ENCODE measurements at places on chromosomes 3 and 15.

GRCh38 chr3:174419216-174419615 lies 439.9 kb upstream of the NAALADL2 start:
- no peak for DNase-seq

- peak; percentile 55 for DNase-seq
Observed at GRCh38 chr15:95864467-95864886, 466.0 kb upstream of the NR2F2 start.

GRCh38 chr3:13827256-13827655 lies 52.6 kb downstream of the WNT7A start:
- DNase-seq: no peak

GRCh38 chr3:136952292-136952691 lies 5.5 kb upstream of the IL20RB start:
- DNase-seq: no peak

DNA sequence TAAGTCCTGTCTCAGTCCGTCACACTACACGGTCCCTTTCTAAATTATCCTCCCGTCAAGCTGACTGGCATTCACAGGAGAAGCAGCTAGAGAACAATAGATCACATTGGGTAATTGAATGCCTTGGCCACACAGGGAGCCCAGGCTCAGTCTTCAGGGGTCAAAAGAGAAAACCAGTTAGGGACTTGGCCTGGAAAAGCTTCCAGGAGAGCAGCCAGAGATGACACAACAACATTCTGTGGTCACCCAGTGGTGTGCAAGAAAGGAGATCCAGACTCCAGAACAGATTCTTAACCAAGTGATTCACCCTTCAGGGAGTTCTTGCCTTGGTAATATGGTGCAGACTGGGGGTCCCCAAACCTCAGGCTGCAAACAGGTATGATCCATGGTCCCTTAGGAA lies 15.9 kb downstream of the ARHGAP31 start:
- DNase-seq: no peak

DNA sequence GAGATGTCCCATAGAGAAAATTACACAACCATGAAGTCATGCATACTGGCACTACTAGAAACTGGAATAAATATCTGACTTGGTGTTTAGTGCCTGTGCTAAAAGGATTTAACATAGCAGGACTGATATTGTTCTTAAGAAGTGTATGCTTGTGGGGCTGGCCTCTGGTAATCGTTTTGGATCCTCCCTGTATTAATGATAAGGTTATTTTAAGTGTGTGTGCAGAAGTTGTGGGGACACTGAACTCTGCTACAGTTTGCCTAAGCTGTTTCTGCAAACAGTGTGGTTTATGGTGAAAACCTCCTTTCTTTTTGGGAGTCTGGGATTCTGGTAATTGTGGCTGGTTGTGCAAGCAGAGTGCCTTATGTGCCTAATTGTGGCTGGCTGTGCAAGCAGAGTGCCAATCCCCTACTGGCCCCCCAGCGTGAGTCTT lies 120.8 kb downstream of the CLASP2 start:
- DNase-seq: no peak

GRCh38 chr15:97168704-97169475 lies 791.6 kb upstream of the ARRDC4 start:
- DNase-seq: no peak

DNA sequence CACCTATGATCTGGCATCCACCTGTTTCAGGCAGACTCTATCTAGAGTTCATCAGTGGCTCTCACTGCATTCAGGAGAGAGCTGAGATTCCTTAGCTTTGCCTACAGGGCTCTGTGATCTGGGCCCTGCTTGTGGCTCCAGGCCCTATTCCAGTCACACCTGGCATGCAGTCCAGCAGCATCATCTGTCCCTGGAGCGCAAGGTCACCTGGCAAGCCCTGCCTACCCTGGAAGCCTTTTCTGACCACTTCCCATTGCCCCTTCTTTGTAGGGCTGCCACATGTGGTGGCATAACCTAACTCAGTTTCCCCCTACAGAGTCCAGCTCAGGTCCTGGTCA lies 115.1 kb upstream of the PLXNA1 start:
- DNase-seq: no peak

DNA sequence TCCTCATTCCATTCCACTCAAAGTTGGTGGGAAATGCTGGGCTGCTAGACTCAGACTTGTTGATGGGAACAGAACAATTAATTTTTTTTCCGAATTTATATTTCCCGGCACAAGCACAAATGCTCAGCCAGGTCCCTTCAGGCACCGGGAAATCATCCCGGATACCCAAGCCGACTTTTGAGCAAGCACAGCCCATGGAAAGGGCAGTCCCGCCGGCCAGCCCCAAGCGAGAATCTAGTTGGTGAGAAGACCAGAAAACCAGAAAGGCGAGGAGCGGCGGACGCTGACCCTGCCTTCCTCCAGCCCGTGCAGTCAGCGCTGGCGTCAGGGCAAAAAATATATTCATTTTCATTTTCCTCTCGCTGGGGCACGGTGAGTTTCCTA lies 763 bp upstream of the ZIC4 start:
- no peak for DNase-seq

DNA sequence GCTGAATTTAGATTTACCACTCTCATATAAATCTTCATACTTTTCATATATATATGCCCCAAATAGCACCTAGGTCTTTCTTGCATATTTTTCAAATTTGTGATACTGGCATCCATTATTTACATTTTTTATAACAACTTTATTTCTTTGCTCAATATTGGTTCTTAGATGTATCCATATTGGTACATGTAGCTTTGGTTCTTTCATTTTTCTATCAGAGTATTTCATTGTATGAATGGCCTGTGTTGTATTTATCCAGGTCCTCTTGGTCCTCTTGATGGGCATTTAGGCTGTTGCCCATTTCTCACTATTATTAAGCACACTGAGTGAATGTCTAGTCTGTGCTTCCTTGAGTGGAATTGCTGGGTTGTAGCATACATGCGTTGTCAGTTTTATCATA lies 8.4 kb downstream of the SLC6A11 start:
- no peak for DNase-seq

DNA sequence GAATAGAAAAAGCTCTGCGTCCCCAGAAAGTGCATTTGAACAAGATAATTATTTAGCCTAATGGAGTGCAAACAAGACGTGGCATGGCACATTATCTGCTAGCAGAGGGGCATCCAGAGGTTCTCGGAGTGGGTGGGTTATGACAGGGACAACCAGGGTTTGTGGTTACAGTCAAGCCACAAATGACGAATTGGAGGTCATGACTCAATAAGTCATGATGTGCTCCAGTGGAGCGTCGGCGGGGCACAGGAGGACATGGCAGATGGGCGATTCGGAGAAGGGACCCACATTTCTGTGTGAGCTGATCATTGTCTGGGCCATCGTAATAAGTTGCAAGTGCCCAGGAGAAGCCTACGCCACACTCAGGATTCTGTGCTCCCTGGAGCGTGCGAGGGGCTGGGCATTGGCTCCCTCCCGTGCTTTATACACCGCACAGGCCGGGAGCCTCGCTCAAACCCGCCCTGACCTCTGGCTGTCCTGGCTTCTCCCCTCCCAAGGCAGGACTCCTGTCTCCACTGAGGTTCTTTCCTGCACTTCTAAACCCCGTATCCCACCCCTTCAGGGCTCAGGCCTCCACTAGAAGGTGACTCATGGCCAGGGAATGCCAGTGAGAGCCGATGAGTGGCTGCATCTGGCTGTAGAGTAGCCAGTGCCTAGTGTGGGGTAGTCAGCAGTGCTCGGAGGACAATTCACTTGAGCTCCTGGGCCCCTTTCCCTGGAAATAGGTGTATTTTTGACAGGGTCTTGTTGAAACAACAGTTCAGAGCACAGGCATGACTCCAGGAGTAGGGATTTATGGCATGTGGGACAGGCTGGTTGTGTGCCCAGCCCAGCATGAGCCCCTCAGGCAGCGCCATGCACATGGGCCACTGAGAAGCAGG lies 67.4 kb downstream of the GRIP2 start:
- no peak for DNase-seq

- DNase-seq: no peak
Observed at GRCh38 chr15:38559636-38560307, 4.8 kb downstream of the RASGRP1 start.

- DNase-seq: no peak
Observed at GRCh38 chr15:38257676-38258075, 5.0 kb downstream of the SPRED1 start.

DNA sequence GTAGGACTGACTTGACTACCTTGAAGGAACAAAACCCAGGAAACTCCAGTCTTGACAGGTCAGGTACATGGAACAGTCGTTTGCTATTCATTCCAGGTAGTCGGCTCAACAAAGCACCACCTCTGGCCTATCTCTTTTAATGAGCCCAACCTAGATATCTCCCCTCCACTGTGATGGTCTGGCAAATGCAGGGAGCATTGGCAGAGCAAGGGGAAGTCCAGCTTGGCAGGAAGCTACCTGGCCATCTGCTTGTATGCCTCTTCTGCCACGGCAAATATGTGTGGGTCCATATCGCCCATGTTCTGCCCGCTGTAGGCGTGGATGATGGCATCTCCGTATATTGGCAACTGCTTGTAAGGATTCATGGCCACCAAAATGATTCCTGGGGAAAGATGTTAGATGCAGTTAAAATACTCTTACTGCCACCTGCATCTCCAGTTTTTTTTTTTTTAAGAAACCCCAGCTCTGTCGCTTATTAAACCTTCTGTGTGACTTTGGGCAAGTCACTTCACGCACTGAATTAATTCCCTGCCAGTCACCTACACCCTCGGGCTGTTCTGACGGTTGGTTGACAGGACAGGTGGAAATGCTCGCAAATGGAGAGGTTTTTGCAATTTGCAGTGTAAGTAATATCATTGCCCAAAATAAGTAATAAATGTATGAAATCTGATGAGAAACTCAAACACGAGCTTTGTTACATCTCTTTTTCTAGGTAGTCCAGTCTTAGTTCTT lies 16.8 kb downstream of the MYO5C start:
- no peak for DNase-seq

DNA sequence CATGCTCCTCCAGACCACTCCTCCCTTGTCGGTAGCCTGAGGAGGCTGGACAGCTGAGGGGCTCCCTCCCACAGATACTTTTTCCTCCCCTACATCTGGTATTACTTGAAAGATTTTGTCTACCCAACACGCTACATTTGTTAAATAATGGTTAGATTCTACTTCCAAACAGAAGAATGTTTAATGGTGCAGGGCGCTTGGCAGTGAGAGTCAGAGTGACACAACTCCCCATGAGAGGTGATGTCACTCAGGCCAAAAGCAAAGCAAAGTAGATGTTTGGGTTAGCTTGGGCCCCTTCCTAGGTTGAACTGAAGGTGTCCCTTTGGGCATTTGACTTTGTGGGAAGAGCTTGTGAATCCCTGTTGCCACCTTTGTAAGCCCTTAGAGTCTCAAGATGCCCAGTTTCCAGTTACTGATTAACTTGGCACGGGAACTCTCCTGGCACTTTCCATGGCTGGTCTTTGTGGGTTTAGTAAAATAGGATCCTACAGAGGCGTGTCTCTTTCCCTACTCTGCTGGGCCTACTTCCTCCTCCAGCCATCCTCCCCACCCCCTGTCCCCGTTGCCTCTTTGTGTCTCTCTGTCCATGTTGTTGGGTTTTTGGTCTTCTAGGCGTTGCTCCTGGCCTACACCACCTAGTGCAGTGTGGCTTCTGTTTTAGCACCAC lies 5.6 kb downstream of the LIMD1 start:
- DNase-seq: no peak

DNA sequence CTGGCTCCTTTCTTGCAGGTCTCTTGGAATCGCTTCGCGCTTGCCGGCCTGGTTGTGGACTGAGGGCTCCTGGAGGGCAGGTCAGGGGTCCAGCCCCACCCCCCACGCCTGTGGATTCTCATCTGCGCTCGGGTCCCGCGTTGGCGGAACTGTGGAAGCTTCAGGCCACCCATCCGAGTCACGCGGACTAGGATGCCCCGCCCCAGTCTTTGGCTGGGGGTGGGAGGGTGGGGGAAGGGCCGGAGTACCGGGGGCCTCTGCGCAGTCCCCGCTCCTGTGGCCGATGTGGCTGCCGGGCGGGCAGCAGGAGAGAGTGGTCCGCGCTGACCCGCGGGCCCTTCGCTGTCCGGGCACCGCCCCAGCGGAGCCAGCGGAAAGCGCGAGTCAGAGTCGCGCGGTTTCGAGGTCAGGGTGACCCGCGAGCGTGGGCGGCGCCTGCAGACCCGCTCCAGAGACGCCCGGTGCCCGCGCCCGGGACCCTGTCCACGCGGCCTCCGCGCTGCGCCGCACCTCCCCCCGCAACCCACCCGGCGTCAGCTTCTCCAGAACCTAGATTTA lies 114.2 kb downstream of the KLF13 start:
- peak; percentile 12 for DNase-seq

DNA sequence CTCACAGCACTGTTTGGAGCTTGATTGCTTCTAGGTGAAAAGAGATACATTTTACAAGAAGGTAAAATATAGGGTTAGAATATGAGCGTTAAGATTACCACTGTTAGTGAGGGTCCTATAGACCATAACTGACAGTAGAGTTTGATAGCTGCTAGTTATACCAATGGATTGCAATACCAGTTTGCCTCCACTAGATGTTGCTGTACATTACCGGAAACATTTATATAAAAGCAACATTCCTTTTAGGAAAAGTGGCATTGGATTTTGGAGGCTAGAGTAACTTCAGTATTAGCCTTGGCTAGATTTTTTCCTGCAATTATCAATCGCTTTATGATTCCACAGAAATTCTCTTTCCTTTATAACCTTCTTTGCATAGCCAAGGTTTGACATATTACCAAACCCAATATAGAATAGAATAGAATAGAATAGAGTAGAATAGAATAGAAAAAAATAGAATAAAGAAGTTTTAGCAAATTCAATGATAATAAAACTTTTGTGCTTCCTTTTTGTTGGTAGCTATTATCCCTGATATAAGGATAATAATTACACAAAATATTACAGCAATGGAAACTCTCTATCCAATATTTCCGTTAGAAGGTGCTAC lies 1093.6 kb upstream of the ALCAM start:
- DNase-seq: no peak
